ENCODE measurements at places on chromosomes 3 and 15.
A peak's percentile ranks its signal among the peaks of the same experiment; 100 is the strongest.

GRCh38 chr3:102106416-102107097, 257.2 kb downstream of the NFKBIZ start:
- no peak for DNase-seq

DNA sequence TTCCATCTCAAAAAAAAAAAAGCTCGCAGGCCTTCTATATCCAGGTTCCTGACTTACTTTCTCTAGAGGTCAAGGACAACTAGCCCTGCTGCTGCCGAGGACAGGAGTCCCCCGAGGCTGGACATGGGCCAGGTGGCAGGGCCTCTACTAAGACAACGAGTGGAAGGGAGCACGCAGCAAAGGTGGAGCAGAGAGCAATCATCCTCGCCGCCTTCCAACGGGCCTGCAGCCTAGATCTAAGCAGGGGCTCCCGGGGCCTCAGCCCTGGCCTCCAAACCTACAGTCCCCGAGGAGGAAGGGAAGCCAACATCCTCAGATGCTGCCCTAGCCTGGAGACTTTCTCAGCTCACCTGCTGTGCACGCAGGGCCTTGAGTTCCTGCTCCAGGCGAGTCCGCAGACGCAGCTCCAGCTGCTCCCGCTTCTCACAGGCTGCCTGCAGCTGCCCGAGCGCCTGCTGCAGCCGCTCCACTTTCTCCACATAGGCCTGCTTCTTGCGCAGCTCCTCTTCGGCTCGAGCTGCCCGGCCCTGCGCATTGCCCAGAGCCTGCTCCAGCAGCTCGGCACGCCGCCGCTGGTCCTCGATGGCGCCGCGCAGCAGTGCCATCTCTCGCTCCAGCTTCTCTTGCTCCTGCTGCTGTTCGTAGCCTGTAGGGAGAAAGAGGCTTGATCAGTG, 12.9 kb downstream of the AMOTL2 start:
- no peak for DNase-seq

DNA sequence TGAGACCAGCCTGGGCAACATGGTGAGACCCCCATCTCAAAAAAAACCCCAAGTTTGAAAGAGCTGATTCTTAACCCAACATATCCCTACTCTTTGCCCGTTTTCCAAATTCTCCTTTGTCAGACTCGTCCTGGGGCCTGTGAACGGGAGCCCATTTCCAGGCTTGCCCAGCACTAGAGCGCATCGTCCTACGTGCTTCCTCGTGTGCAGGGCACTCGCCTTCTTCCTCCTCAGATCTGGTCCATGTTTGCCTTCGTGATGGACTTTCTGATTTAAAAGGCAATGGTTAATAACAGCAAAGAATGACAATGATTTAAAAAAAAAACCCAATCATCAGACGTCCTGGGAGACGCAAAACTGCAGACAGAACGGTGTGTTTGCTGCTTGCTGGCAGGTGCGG, 10.1 kb downstream of the MELTF start:
- DNase-seq: no peak

GRCh38 chr3:13111173-13111872, 38.1 kb upstream of the IQSEC1 start:
- DNase-seq: no peak

- peak; percentile 29 for DNase-seq
These were observed 71.0 kb downstream of the B3GNT5 start for GRCh38 chr3:183324083-183324482.

DNA sequence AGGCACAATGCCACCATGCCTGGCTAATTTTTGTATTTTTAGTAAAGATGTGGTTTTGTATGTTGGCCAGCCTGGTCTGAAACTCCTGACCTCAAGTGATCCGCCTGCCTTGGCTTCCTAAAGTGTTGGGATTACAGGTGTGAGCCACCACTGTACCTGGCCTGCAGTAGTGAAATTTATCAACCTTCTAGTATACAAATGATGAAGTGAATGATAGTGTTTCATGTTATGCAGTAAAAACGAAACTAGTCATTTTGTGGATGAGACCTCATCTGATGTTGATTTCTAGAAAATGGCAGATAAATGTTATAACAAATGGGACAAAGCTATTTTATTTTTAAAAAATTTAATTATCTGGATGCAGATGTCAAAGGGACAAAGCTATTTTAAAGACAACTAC, 32.9 kb downstream of the NXPE3 start:
- DNase-seq: no peak

DNA sequence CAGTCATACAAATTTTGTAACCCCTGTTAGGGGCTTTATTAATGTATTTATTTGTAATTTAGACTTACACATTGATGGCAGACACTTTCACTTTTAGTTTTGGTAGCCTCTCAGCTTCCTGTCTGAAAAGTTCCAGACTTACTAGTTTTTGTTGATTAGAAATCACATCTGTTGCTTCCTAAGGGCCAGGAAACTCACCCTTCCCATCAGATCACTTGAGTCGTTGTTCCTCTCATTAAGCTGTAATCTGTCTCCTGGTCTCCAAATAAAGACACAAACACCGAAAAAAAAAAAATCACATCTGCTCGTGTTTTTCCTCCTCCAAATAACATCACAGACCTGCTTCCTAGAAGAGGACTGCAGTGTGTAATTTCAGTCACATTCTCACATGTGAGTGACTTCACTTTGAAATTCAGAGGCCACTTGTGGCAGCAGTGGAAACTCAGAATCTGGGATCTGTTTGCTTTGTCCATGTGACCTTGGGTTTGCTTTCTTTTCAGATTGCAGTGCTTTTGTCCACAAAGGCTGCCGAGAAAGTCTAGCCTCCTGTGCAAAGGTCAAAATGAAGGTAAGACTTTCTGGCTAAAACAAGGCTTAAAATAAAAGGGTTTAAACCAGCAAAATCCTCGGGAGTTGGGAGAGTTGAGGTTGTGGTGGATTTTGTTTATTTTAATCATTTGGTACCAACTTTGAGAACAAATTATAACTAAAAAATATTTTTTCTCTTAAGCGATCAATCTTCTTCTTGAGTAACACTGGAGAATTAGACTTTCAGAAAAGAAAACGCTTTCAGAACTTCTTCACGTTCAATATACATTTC, 87.0 kb downstream of the KLHL25 start:
- DNase-seq: no peak

DNA sequence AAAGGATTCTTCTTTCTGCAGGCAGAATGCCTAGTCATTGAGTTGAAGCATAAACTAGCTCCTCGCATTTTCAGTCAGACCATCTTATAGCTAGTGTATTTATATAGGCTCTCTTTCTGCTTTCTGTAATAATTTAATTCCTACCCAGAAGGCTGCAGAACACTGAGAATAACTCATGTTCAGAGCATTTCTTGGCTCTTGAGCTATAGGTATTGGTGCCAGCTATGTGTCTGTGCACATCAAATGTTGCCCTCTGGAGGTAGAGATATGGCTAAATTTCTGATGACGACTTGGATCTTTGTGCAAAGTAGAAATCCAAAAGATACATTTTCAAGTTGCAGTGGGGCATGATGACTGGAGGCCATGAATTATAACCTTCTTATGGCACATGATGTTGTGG, 336.2 kb upstream of the TPM1 start:
- DNase-seq: peak; percentile 12

- DNase-seq: no peak
These were observed 11.8 kb downstream of the AAGAB start for GRCh38 chr15:67242708-67243111.

- DNase-seq: no peak
These were observed 84.8 kb downstream of the SERPINI1 start for GRCh38 chr3:167820102-167820865.

DNA sequence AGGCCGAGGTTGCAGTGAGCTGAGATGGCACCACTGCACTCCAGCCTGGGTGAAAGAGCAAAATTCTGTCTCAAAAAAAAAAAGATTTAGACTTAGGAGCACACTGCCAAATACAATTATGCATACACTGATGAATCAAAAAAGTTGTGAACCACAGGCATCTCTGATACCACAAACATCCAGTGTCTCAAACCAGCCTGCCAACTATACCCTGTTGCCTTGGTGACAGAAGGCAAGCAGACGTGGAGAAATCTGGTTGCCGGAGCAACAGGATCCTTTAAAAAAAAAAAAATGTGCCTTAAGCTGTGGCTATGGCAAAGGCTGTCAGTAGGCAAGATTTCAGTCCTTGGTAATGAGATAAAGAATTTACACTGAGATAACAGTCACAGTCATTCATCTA, 202.3 kb downstream of the NEK10 start:
- DNase-seq: peak; percentile 98

Data from fibroblast of the conjunctiva (primary cell).